Activated CD8-positive, alpha-beta T cell treated with anti-CD3 and anti-CD28 coated beads, Interleukin-2, amount 10 ng/mL, durations not matched to agents 7 days and 5 days (primary cell): ENCODE measurements at places on chromosomes 16 and 17. TPM values are rescaled to one million over a fixed set of nuclear protein-coding genes. Genes with fewer than 3 reads are reported as not detected.

The HS3ST3A1 gene
- not detected for total RNA-seq

The TNRC6A gene
- 28.9 TPM for total RNA-seq

The SLC52A1 gene
- 0.94 TPM for total RNA-seq

The AHSP gene
- total RNA-seq, result not detected

The ANKRD40CL gene
- not detected for total RNA-seq

The HAGHL gene
- total RNA-seq, result 8.4 TPM

The HSD17B1 gene
- 0.60 TPM for total RNA-seq

The SEZ6L2 gene
- not detected for total RNA-seq

The TBC1D3G gene
- not detected for total RNA-seq

GRCh38 chr17:73942703-73943415, 260.6 kb upstream of the RPL38 start:
- no peak for DNase-seq

DNA sequence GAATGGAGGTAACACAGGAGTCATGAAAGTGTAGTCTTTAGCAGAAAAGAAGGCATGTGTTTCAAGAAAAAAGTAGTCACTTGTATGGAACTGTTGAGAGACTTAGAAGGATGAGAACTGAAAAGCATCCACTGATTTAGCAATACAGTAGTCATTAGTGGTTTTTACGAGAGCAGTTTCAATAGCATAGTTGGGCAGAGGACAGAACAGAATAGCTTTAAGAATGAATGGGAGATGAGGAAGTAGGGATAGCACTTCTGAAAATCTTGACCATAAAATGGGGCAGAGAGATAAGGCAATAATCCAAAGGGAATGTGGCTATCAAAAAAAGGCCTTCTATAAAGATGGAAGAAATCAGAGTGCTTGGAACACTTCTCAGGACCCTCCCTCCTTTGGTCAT, 64.8 kb upstream of the C17orf78 start:
- no peak for DNase-seq

GRCh38 chr16:72744076-72744793, 303.7 kb downstream of the ZFHX3 start:
- DNase-seq, result no peak

DNA sequence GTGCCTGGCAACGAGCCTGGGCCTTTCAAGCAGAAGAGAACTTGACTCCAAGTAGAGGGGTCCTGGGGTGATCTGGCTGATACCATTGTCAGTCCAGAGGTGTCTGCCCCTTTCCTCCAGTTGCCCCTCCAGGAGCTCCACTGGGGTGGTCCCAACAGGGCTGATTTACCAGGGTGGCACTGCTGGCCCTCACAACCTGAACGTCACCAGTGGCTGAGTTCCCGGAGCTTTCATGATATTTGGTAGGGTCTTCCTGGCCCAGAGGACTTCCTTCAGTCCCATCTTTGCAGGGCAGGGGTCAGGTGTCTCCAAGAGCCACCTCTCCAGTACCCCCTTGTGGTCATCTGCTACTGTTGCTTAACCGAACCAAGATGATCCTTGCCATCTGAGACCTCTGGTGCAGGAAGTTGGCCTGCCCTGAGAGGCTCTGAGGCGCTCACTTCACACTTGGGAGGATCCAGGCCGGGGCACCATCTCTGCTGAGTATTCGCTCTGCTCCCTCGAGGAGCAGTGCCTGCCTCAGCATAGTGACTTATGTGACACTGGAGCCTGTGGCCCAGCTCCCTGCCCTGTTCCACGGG, 3.5 kb downstream of the LIMD2 start:
- DNase-seq, result peak; percentile 69

- no peak for DNase-seq
Measured at GRCh38 chr17:47973541-47973940, 2.6 kb downstream of the CDK5RAP3 start.

DNA sequence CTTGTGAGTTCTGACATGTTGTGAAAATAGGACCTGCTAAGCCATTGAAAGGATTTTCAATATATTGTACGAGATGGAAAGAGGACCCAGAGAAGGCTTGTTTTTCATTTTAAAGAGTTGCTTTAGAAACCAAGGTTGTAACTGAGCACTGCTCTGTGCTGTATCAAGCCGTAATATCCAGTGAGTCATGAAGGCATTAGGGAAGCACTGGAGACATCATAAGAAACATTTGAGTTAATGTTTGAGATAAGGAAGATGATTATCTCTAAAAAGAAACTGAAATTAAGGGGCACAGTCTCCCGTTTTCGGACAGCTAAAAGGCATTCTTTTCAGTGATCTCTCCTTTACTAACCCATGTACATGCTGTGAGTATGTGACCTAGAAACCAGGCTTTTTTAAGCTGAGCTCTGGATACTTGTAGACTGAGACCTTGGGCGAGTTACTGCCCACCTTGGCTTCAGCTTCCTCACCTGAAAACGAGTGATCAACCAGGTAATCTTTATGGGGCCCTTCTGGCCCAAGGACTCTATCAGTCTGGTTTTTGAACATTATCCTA, 149.2 kb upstream of the TBX2 start:
- no peak for DNase-seq

GRCh38 chr16:85448557-85449190, 164.4 kb upstream of the GSE1 start:
- peak; percentile 65 for DNase-seq

DNA sequence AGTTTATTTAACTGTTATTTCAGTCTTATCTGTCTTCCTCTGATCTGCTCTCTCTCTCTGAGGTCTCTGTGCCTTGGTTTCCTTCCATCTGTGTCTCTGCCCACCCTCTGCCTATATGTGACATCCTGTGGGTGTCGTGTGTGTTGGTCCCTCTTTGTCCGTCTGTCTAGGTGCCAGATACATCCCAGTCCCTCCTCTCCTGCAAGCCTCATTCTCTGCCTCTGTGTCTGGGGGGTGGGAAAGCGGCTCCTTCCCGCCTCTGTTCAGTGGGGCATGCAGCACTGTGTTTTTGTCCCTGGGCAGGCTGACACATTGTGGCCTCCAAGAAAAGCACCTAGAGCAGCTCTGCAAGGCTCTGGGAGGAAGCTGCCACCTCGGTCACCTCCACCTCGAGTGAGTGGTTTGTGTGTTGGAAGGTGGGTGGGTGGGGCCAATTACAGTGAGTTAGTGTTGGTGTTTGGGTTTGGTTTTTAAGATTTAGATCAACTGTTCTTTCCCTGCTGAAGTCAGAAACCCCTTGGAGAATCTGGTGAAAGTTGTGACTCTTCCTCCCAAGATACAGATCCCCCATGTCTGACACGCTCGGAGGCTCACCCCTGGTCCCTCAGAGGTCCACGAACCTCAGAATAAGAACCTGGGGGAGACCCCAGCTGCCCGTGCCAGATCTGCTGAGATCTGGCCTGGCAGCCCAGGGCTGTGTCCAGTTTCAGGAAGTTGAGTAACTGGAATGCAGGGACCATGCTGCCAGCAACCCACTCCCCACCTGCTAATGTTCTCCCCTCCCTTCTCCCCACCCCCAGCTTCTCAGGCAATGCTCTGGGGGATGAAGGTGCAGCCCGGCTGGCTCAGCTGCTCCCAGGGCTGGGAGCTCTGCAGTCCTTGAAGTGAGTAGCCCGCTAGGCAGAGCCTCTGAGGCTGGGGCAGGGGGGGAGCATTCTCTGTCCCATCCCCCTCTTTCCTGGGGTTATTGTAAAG, 50.9 kb upstream of the CPNE2 start:
- DNase-seq, result peak; percentile 93

DNA sequence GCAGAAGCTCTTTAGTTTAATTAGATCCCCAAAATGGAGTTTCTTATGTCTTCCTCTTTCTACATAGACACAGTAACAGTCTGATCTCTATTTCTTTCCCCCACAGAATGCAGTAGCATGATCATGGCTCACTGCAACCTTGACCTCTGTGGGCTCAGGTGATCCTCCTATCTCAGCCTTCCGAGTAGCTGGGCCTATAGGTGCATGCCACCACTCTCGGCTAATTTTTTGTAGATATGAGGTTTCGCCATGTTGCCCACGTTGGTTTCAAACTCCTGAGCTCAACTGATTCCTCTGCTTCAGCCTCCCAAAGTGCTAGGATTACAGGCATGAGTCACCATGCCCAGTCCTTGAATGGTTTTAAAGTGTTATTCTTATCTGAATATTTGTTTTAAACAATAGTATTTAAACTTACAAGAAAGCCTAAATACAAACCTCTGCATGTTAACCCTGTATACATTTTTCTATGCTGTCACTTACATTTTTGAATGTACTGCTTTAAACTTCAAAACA, 120.6 kb downstream of the GOSR1 start:
- DNase-seq, result no peak

GRCh38 chr16:2716948-2717347, 3.1 kb downstream of the PRSS27 start:
- DNase-seq, result no peak

DNA sequence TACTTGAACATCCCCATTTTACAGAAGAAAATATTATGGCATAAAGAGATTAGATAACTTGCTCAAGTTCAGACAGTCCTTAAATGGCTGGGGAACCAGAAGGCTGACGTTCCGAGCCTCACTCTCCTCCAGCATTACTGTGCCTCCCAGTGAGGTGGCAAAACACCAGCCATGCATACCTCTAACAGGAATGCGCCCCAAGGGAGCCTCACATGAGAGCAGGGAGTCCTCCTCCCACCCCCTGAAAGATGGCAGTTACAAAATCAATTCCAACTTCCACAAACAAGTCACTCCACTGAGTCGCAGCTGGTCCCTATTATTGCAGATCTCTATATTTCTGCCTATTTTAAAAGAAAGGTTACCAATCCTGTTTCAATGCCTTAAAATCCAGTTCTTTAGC, 55.5 kb downstream of the ANKFY1 start:
- DNase-seq, result peak; percentile 11

DNA sequence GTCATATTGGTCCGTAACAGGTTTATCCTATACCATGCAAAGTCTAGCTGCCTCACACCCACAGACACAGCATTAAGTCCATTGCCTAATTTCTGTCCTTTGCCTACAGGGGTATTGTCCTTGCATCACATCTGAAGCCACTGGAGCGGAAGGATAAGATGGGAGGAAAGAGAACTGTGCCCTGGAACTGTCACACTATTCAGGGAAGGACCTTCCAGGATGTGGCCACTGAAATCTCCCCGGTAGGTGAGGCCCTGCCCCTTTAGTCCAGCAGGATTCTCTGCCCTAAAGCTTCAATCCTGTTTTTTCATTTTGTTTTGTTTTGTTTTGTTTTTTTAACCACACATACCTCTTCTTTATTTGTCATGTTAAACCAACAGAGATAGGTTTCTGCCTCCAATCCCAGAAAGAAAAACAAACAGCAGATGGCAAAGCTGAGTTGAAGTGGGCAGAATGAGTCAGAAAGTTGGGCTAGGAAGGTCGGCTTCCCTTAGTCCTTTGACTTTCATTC, 2.2 kb upstream of the EFTUD2 start:
- DNase-seq, result no peak

GRCh38 chr17:6894206-6894528, 62.6 kb upstream of the TEKT1 start:
- DNase-seq, result peak; percentile 45

DNA sequence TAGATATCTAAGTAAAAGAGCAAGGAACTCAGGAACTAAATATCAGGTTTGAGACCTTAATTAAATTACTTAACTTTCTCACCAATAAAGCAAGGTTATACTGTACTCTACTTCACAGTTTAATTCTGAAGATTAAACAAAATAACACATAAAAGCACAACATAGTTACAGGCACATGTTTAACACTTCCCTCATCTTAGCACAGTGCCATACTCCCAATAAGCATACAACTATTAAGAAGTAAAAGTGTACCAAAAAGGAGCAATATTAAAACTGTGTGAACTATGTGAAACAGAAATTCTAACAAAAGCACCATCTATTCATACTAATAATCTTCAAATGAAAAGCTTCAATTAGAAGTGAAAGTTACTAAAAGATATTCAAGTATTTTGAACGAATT, 2.2 kb downstream of the APPBP2 start:
- DNase-seq, result no peak

DNA sequence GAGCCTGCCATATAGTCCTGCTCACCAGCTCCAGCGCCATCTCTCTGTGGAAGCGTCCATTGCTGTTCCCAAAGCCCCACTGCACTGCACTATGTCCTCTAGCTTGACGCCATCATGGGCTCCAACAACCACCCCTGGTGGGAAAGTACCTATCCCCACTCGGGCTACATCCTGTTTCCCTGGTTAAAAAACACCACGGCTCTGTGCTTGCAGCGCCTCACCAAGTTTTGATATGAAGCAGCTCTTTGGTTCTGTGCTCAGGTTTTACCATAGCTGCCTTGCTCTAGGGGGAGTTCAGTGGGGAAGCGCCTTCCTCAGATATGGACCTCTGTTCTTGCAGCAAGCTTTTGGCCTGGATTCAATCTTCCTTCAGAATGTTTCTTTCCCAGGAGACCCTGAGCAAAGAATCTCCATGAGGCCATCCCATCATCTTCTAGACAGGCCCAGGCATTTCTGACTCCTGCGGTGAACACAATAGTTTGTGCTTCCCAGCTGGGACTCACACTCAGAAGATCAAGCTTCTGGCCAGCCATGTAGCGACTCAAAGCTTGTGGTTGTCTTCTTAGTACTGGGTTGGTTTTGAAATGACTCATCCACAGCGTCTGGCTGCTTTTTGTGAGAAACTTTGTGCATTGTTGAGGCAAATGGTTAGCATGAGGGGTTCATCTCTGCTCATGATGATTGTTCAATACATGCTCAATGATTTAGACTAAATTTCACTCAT, 39.5 kb downstream of the DYNLRB2 start:
- peak; percentile 88 for DNase-seq

DNA sequence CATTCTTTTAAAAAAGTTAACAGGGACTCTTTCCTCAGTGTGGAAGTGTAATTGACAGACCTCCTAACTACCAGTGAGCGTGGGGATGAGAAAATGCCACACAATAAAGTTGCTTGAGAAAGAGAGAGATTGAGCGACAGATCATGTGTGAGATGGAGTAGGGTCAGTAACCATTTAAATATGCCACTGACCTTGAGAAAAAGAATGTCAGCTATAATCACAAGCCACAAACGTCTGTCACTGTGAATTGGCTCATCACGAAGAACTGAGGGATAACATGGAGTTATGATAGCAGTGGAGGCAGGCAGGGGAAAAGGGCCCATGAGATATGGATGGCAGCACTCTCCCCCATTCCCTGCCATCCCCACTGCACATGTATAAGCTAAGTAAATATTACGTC, 253.9 kb downstream of the SLC39A11 start:
- no peak for DNase-seq
